ENCODE measurements at places on chromosomes 3 and 15.
A peak's percentile ranks its signal among the peaks of the same experiment; 100 is the strongest.

- DNase-seq: no peak
Observed at GRCh38 chr15:96323319-96324145, 7.0 kb upstream of the NR2F2 start.

DNA sequence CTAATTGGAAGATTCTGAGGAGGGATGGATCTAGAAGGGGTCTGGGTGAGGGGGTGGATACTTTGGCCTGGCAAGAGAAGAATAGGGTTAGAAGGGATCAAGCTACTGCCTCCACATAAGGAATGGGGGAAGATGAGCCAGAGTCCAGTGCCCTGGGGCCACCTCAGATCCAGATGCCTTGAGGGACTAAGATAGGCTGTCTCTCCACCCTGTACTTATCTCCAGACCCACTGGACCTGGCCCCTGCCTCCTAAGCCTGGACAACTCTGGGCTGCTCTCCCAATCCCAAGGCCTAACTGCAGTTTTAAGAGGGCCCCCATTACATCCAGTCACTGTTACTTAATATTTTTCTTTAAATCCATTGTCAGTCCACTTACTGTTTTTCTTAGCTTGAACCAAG, 2.0 kb downstream of the DVL3 start:
- no peak for DNase-seq

GRCh38 chr3:192514081-192514753, 213.1 kb downstream of the FGF12 start:
- DNase-seq: peak; percentile 26

DNA sequence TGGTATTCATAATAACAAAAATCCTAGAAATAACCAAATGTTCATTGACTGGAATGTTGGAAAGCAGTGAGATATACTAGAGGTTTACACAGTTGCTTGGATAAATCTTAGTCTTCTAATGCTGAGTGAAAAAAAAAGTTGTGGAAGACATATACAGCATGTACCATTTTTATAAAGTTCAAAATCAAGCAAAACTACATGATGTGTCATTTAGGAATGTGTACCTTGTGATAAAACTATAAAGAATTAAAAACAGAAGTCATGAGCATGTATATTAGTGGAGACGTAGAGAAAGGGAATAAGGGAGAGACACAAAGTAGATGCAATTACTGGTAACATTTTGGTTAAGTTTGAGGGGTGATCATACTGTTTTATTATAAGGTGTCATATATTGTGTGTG, 45.2 kb downstream of the FBXL2 start:
- no peak for DNase-seq

- DNase-seq: no peak
Observed at GRCh38 chr15:97984157-97984556, 23.7 kb downstream of the ARRDC4 start.

All from RWPE1 (cell line).